Cortex of kidney (tissue), 1 donor: ENCODE measurements at places on chromosomes 3 and 15.

DNA sequence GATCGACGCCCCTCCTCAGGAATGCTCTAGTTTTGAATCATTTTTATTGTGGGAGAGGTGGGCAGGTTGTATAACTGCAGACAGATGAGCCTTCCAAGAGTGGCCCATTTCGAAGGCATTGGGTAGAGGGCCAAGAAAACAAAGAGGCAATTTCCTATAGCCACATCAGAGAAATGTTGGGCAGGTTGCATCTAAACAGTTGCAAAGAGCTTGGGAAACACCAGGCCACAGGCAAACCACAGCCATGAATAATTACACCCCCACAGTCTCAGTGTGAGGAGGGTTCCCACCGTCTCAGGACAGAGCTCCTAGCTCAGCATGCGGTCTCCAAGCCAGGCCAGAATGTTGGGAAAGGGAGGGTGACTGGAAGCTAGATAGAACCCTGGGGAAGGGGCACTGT, 257.3 kb downstream of the ABHD5 start:
- no peak for DNase-seq

DNA sequence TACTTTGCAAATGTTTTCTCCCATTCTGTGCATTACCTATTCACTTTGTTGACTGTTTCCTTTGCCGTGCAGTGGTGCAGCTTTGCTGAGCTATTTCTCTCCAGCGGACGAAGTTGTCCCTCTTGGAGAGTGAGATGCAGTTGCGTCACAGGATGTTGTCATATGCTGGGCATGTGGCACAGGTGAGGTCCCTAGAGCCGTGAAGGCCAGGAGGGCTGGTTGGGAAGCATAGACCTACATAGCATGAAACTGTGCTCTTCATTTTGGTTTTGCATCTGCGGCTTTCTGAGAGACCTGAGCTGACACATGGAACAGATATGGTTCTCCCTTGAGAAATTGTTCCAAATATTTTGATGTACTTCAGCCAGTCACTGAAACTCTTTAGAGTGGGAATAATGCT, 108.5 kb downstream of the CACNA1D start:
- no peak for DNase-seq

DNA sequence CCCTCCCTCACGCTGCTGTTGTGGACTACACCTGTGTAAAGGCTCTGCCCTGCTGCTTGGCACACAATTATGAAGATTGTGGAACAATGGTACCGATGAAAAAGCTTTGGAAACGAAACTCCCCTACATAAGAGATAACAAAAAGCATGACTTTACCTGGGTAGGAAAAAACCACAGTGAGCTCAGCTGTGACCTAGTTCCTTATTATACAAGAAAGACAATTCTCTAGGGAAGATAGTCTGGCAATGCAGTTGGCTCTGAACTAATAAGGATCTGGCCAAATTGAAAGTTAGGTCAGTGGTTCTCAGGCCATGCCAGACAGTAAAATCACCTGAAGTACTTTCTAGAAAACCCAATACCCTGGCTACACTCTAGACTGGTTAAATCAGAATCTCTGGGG, 16.1 kb downstream of the CLEC3B start:
- DNase-seq, result no peak

- no peak for DNase-seq
Measured at GRCh38 chr15:67125589-67126502, 60.4 kb downstream of the SMAD3 start.

DNA sequence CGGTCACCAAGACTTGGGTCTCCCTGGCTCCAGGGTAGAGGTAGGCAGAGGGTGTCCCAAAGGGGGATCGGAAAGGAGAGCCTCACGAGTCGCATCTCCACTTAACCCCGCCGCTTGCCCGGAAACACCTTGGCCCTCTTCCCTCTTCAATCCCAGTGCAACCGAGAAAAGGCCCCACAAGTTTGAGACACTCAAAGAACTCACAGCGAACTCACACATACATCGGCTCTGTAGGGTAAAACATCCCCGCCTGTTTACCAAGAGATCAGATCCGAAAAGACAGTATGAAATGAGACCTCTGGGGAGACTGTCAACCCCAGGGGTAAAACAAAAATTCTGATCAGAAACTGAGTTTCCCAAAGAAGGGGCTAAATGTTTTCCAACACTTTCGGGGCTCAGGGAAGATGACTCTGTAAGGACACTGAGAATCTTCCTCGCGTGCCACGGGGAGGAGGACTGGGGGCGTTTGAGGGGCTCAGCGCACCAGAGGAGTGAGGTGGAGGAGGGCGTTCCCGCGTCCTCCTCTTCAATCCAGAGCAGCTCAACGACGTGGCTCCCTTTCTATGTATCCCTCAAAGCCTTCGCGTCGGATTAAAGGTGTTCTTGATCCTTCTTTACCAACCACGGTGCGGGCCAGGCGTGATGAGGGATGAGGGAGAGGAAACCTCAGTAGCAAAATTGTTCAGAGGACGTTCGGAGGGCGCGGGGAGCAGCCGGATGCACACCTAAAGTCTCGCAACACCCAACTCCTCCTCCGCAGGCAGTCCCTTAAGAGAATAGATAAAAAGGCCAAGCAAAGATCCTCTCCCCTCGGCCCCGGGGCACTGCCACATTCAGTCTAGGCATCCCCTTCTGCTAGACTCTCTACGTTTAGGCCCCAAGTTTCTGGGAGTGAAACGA, 3.7 kb downstream of the WNT5A start:
- no peak for DNase-seq

DNA sequence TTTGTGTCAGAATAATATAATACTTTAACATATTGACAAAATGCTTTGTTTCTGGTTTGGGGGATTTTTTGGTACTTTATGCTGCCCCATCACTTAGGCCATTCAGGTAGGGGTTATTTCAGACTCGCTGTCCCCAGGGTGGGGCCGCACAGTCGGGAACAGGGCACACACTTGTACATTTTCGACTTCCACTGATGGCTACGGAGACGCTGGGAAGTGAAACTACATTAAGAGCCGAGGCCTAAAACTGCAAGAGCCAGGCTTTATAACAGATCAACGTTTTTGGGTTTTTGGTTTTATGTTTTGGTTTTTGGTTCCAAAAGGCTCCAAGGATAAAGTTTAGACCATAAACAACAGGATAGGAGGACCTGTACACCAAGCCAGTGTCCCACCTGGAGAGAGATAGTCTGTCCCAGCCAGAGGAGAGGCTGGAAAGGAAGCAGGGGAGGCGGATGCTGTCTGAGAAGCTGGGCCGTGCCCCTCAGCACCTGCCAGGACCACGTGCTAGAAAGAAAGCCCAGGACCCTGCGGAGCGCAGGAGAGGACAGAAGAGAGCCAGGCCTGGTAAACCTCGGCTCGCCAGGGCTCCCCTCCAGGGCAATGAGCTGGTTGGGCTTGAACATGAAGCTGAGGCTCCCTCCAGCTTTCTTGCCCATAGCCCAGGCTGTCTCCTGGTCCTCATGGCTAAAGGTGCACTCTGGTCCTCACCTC, 111.7 kb downstream of the CHSY1 start:
- no peak for DNase-seq

DNA sequence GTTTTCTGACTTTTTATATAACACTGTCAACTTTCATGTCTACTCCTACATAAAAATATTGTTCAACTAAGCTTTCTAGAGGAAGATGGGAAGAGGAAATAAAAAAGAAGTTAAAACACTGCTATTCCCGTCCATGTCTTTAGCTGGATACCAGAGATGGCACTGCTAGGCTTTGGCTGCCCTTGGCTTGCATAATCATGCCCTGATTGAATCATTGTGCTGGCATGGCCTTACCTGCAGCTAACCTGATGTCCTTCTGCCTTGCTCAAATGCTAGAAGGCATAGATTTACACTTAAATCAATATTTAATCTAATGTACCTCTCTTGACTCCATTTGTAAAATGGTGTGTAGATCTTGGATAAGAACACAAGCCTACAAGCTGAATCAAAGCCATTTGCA, 539.7 kb upstream of the IL12A start:
- DNase-seq, result no peak

GRCh38 chr3:148718982-148719862, 21.5 kb downstream of the AGTR1 start:
- DNase-seq, result no peak

DNA sequence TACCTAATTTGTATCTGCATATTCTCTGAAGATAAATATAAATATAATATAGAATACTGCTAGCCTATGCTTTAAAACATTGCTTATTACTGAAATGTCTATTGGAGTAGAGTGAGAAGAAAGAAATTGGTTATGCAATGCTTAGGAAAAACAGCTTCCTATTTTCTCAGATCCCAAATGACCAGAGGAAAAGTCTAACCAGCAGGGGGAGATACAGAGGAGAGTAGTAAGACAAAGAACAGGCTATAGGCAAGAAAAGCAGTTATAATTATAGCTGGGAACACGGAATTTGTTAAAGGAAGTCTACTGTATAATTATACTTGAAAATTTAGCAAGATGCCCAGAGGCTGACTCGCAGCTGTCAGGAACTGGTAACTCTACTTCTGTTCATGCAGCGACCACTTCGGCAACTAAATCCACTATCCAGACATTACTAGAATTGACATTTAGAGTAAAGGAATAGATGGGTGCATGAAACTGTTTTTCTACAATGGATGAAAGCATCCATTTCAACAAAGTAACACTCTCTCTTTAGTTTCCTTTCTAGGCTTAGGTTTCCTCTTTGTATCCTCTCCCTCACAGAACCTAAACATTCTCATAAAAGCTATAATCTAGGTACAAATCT, 97.2 kb downstream of the TBC1D5 start:
- no peak for DNase-seq

DNA sequence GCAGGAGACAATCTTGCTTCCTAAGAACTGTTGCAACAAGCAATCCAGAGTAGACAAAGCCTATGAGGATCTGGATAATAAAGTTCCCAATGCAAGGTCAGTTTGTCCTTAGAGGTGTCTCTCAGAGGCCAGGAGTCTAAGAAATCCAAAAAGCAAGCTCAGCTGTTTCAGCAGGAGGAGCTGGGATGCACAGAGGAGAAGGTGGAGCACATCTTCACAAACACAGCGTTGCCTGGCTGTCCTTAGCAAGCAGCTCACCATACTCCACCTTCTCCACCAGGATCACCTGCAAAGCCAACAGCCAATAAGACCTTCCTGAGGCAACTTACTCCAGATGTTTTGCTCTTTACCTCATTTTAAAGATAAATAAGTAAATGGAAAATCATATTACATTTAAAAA, 365 bp downstream of the ZBED2 start:
- DNase-seq, result no peak

GRCh38 chr3:27889745-27890144, 167.6 kb upstream of the EOMES start:
- DNase-seq, result no peak

GRCh38 chr3:105614288-105615030, 247.8 kb downstream of the ALCAM start:
- no peak for DNase-seq

DNA sequence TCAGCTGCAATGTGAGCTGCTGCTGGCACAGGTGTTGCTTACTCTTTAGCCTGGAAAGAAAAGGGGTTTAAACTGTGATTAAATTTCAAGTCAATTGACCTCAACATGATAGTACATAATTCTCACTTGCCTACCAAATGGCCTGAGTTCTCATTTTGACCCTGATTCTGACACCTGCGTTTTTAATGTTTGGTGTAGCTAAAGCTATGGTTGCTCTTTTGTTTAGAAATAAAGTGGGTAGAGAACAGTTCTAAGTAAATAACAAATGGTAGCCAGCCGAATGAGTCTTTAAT, 100.8 kb upstream of the SOX2 start:
- DNase-seq, result no peak

GRCh38 chr3:114823061-114823460, 324.0 kb downstream of the ZBTB20 start:
- DNase-seq, result no peak

- DNase-seq, result no peak
Measured at GRCh38 chr3:8303466-8303865, 198.2 kb upstream of the LMCD1 start.

DNA sequence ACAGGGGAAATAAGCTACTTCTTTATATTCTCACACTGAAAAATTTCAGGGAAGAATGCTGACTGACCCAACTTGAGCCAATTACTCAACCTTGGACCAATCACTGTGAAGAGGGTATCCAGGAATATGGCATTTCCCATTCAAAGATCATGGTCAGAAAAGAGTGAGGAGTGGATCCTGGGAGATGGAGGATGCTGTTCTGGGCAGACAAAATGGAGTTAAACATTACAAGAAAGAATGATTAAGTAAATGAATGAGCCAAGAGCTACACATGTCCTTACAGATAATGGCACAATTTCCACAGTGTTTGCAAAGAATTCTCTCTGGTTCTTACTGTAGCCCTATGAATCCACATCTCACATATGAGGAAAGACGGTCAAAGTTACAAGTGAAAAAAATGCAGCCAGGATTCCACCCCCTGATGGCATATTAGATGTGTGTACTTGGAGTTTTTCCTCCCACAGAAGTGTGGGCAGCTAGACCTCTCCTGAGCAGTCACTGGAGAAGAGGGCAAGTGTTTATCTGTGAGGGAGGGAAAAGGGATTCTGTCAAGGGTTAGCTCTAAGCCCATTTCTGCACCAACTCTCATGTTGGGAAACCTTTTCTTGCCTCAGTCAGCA, 33.8 kb downstream of the AMOTL2 start:
- no peak for DNase-seq

DNA sequence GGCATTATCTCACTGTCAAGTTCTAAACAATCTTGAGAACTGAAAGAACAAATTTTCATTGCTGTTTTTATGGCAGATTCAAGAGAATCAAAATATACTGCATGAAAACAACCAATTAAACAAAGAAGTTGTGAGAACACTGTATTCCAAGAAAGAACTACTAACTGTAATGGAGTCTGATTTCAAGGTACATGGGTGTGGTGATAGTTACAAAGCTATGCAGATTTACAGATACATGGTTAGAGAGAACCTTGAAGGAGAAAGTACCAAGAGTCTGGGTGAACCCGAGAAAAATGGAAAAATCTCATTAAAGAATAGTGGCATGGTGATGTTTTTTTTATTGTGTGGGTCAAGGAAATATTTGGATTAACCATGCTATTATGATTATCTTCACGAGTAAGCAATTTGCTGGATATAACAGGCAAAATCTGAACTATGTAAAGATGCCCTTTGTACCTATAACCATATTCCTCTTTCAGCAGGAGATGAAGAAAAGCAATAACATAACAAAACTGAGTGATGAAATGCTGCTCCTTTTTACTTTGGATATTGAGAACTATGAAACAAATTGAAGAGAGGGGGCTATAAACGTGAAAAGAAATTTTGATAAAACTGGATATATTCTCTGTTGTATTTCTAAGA, 100.4 kb downstream of the PLSCR2 start:
- DNase-seq, result no peak

DNA sequence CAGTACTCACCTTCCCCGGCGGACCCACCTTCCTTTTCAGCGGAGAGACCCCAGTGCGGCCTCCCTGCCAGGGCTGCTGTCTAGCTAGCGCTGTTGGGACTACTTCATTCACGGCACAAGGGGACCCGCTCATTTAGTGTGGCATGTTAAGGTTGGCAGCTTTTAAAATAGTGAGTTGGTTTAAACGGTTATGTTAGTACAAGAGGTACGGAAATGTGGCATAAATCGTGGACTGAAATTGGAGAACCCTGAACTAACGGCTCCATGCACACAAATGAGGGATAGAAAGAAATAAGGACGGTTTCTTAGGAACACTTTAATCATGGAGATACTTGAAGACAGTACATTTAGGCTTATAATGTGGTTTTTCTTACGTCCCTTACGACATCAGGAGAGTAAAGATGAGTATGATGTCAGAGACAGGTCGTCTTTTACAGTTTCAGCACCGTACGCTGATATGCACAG, 752 bp downstream of the CEP63 start:
- no peak for DNase-seq
